Chondrocyte (in vitro differentiated cells): ENCODE measurements at places on chromosomes 16 and 17.

DNA sequence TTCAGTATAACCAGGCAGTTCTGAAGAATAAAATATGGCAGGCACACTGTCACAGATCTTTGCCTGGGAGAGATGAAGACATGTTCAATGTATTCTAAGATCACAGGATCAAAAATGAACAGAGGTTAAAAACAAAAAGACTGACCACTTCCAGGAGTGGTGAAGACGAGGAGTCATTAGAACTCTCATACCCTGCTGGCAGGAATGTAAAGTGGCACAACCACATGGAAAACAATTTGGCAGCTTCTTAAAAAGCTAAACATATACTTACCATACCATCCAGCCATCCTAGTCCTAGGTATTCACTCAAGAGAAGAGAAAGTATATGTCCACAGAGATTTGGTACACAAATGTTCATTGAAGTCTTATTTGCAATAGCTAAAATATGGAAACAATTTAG, 406.3 kb downstream of the NPIPA8 start:
- no peak for DNase-seq

GRCh38 chr16:11611871-11612664, 25.3 kb upstream of the LITAF start:
- no peak for DNase-seq

DNA sequence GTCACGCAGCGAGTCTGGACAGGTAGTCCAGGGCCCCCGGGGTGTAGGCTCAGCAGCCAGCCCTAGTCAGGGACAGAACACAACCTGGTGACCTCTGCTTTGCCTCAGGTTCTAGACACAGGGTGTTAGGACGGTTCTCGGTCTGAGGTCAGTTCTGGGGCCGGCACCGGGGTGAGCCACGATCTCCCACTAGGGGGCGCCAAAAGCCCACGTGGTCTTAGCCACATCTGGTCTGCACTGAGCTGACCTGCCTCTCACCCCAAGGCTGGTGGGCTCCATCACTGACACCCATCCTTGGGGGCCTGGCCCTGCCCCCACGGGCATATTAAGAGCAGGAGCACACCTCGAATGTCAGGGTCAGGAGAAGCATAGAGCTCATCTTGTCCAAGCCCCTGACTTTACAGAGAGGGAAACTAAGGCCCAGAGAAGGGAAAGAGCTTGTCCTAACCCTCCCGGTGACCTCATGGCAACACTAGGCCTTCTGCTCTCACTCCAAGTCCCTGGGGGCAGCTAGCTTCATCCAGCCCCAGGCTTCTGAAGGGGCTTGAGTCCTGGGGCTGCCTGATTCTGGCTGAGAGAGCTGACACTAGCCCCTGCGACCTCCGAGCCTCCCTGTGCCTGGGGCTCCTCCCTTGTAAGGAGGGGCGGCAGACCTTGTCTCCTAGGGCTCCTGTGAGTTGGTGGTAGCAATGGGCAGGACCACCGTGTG, 9.0 kb downstream of the SLC5A10 start:
- no peak for DNase-seq

DNA sequence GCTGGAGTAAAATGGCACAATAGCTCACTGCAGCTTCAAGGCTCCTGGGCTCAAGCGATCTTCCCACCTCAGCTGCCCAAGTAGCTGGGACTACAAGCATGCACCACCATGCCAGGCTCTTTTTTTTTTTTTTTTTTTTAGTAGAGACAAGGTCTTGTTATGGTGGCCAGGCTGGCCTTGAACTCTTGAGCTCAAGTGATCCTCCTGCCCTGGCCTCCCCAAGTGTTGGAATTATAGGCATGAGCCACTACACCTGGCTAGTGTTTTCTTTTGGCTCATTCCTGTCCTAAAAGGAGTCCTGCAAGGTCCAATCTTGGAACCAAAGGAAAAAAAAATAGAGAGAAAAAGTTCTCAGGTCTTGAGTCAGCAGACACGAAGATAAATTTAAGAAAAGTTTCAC, 30.8 kb downstream of the PKD1L3 start:
- no peak for DNase-seq

- DNase-seq, result no peak
Measured at GRCh38 chr16:88966986-88967829, 9.8 kb downstream of the CBFA2T3 start.

- no peak for DNase-seq
Measured at GRCh38 chr16:75377729-75378386, 55.4 kb downstream of the CFDP1 start.

- DNase-seq, result peak; percentile 79
Measured at GRCh38 chr17:78990349-78991016, 10.8 kb upstream of the LGALS3BP start.

- no peak for DNase-seq
Measured at GRCh38 chr17:18009609-18010420, 29.2 kb downstream of the ATPAF2 start.

DNA sequence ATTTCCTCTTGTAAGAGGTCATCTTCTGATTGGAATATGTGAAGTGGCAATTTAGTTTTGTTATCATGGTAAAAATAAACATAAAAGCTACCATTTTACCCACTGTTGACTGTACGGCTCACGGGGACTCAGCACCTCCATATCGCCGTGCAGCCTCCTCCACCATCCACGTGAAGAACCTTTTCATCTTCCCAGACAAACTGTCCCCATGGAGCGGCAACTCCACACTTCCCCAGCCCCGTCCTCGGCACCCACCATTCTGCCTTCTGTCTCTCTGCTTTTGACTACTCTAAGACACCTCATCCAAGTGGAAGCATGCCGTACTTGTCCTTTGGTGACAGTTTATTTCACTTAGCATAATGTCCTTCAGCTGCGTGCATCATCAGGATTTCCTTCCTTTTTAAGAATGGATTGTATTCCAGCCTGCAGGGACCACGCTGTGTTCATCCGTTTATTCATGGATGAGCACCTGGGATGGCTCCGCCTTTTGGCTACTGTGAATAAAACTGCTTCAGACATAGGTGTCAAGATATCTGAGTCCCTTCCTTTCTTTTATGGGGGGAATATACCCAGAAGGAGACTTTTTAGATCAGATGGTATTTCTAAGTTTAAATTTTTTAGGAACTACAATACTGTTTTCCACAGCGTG, 14.3 kb downstream of the FBXO31 start:
- peak; percentile 66 for DNase-seq

DNA sequence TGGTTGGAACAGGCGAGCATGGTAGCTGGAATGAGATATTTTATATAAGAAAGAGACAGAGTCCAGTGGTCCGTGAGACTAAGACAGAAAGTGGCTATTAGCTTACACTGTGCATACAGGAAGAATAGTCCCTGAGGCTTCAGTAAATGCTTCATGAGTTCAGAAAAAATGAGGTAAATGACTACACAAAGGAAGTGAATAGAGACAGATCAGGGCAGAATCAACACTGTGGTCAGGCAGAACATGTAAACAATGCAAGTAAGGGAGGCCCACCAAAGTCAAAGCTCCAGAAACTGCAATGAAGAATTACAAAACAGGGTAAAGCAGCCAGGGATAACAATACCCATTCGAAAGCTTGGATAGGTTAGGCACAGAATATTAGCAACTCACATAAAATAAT, 4.8 kb downstream of the ABCA10 start:
- no peak for DNase-seq

DNA sequence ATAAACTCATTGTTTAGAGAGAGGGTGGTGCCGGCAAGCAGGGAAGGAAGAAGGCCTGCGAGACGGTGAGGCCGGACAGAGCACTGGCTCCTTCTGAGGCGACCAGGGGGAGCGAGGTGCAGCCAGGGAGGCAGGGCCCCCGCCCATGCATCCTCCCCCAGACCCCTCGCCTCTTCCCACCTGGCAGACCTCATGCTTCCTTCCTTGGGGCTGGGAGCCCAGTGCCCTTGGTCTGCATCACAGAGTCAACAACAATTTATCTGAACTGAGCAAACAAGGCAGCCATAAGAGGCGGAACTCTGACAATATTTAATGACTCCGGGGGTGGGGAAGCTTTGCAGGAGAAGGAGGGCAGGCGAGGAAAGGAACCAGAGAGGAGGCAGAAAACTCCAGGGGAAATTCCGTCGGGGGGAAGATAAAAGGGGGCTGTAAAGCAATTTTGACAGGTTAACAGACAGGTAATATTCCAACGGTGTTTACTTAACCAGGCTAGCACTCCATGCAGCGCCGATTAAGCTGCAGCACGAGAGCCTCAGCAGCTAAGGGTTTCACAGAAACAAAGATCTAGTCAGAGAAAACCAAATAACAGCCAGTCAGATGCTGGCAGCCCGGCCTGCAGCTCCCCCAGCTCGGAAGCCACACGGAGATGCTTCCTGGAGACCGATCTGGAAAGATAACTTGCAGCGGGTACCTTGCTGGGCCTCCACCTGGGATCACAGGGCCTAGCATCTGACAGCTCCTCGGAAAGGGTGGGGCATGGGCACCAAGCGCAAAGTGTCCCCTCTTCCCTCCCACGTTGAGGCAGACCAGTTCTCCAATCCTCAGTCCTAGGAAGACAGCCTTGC, 398.2 kb downstream of the SOX9 start:
- DNase-seq, result no peak

GRCh38 chr17:83026311-83026811, 53.0 kb upstream of the METRNL start:
- DNase-seq, result no peak

GRCh38 chr17:6305613-6306360, 129.1 kb downstream of the AIPL1 start:
- DNase-seq, result no peak

GRCh38 chr16:86930001-86930400, 351.7 kb downstream of the FOXL1 start:
- DNase-seq, result no peak

- DNase-seq, result no peak
Measured at GRCh38 chr17:58289869-58290268, 9.1 kb upstream of the MPO start.

DNA sequence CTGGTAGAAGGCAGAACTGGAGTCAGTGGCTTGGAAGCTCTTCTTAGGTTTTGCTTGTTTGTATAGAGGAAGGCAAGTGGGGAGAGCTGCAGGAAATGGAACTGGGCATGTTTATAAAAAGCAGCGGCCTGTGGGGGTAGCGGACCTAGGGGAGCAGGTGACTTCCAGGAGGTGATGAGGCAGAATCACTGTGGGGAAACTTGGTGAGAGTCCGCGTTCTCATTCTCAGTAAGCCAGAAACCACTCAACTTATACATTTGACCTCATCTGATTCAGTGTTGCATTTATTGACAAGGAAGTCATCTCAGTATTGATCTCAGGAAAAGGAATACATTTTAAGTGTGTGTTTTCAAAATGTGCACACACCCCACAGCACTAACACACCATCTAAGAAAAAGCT, 299.8 kb downstream of the CNTNAP4 start:
- DNase-seq, result no peak

GRCh38 chr17:72588961-72589360, 468.1 kb downstream of the SOX9 start:
- no peak for DNase-seq

DNA sequence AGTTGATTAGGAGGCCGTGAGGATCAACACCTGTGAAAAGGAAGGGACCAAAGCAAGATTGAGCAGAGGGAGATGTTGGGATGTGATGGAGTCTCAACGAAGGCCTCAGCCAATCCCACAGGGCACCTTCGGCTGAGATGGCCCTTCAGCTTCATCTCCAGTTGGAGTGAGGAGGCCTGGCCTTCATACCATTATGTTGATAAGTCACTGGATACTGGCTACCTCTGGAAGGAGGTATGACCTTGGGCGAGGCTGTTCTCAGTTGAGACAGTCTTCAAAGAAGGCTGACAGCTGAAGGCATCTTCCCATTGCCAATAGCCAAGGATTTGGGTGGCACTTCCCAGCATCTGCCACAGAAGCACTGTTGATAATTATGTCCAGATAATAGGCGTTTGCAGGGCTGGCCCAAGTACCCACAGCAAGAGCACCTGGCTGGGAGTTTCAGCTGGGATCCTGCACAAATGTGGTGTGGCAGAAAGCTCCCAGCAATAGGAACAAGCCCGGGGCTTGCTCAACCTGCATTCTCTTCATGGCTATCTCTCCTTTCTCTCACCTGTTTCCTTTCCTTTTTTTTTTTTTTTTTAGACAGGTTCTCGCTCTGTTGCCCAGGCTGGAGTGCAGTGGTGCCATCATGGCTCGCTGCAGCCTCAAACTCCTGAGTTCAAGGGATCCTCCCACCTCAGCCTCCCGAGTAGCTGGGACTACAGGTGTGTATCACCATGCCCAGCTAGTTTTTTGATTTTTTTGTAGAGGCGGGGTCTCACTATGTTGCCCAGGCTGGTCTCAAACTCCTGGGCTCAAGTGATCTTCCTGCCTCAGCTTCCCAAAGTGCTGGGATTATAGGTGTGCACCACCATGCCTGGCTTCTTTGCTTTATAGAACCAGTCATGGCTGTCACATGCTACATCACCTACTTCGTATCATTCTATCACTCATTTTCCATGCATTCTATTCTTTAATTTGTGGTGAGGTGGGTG, 18.2 kb upstream of the MAP3K14 start:
- no peak for DNase-seq

GRCh38 chr17:67431249-67432015, 54.4 kb downstream of the PITPNC1 start:
- no peak for DNase-seq

- no peak for DNase-seq
Measured at GRCh38 chr17:57862694-57863667, 13.1 kb upstream of the MRPS23 start.

DNA sequence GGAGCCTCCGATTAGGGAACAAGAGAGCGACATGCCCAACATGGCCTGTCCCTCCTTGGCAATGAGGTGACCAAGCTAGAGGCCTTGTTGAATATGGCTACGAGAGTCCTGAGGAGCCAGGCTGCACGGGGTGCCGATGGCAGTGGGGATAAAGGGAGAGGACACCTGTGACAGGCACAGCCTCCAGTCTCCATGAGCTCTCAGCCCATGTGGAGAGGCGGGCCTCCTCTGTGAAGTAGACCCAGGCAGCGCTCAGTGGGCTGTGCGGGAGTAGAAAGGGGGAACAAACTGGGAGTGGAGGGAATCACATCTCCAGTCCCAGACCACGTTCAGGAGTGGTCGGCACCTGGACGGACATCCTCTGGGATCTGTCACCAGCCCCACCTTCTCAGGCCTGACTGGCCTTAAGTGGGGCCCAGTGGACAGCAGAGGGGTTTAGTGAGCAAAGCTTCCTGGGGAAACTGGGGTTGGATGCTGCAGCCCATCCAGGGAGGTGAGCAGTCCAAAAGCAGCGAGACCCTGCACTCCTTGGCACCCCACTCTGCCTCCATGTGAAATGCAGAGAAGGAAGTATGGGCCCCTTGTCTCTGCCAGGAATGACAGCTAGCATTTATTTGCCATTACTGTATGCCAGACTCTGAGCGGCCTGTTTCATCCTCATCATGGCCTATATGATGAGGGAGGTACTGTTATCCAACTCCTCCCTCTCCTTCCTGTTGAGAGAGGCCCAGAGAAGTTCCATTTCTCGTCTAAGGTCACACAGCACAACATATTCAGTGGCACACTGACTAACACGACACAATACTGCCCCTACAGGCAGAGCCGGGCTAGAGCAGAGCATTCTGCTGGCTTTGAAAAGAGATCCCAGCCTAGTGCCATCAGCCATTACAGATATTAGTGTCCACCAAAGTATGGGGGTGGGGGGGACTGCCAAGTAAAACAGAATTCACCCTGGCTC, 4.5 kb upstream of the TMEM92 start:
- DNase-seq, result peak; percentile 92
